T-helper 1 cell (primary cell): ENCODE measurements at places on chromosomes 12 and 14.

GRCh38 chr14:89493877-89494634 is 77.0 kb upstream of the FOXN3 start:
- DNase-seq, result no peak

DNA sequence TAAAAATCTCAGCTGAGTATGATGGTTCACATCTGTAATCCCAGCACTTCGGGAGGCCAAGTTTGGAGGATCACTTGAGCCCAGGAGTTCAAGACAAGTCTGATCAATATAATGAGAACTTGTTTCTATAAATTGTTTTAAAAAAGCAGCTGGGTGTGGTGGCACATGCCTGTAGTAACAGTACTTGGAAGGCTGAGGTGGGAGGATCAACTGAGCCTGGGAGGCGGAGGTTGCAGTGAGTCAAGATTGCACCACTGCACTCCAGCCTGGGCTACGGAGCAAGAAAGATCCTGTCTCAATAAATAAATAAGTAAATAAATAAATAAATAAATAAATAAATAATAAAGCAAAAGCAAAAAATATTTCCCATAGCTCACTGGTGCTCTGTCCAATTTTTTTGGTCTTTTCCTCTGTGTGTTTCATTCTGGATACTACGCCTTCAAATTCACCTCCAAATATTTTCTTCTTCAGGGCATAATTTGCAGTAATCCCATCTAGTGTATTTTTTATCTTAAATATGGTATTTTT is 32.7 kb upstream of the SNX6 start:
- DNase-seq, result no peak

DNA sequence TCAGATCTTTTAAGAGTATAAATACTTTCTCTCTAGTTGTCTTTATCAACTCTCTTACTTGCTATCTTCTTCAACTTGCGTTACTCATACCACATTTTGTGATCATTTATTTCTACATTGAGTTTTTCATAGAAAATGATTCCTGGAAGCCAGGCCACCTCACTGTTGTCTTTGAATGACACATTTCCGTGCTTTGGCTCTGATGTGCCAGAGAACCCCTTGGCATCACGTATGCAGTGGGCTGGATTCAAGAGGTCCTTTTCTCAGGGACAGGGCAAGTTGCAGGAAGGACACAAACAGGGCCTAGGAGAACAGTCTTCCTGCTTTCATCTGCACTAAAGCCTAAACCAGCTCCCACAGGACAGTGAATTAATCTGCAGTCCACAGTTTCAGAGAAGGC is 70.3 kb upstream of the PYGL start:
- DNase-seq, result no peak

DNA sequence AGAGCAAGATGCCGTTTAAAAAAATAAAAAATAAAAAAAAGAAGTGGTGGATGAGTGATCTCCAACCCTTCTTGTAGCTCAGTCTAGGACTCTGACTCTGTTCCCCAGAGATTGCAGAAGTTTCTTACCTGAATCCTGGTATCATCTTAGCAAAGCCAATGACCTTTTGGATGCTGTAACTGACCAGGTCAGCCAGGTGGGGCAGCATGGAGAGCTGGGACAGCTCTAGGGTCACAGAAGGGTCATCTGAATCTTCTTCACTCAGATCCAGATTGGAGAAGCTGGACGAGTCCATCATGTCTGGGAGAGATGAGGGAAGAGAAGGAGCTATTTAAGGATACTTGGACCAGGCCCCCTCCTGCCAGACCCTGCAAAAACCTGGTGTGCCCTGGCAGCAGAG is 35.8 kb upstream of the HDAC7 start:
- no peak for DNase-seq

GRCh38 chr12:106130474-106131113 is 8.2 kb downstream of the NUAK1 start:
- DNase-seq, result no peak
